ENCODE measurements at places on chromosomes 13 and 19. TPM values are rescaled to one million over a fixed set of nuclear protein-coding genes. Genes with fewer than 3 reads are reported as not detected.

DNA sequence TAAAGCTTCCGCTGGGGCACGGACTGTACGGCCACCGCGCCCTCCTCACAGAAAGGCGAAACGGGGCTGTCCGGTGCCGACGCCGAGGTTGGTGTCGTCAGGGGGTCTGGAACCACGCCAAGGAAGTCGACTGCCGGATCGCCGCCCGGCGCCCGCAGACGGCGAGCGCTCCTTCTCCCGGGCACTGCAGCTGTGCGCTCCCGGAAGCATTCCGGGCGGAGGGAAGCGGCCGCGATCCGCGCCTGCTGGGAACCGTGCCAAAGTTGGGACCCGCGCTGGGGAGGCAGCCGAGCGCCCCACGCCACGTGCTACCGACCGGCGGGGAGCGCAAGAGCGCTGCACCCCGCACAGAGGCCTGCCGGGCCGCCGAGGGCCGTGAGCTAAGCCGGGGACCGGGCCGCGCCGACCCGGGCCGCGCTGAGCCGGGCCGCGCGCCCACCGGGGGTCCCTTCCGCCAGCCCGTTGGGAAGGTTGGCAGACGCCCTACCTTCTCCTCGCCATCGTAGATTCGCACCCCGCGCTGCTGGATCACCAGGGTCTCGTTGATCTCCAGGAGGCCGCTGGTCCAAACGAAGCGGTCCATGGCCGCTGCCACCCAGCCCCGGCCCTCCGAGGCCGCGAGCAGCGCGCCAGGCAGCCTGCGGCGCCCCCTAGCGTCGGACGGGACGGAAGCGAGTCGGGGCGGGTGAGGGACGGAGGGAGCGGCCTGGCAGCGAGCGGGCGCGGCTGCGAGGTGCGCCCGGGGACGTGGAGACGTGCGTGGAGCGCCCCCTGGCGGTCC lies at the start of gene VPS36:
VPS36 (minus strand) TSS at position 623 of the 781 bp plus-strand sequence; CDS start at position 583, 40 bp downstream.
- peak; percentile 90 for DNase-seq

- DNase-seq = no peak
These were observed 23.6 kb downstream of the CACNG6 start for GRCh38 chr19:54014920-54015560.

GRCh38 chr19:36051236-36051635 lies 2.8 kb downstream of the THAP8 start:
- DNase-seq = no peak

GRCh38 chr13:21825801-21826200 lies 154.9 kb downstream of the FGF9 start:
- no peak for DNase-seq

The STRN4 gene
- 46.7 TPM for polyA plus RNA-seq

The APLP1 gene
- 7.1 TPM for polyA plus RNA-seq

The EMC10 gene
- polyA plus RNA-seq = 117 TPM

The ERICH6B gene
- 1.2 TPM for polyA plus RNA-seq

The ZNF146 gene
- polyA plus RNA-seq = 60.5 TPM

All from forelimb muscle (tissue), 1 donor.